ENCODE measurements at places on chromosomes 13 and 19.
A peak's percentile ranks its signal among the peaks of the same experiment; 100 is the strongest.

- DNase-seq = no peak
Measured at GRCh38 chr13:29453617-29454011, 141.9 kb downstream of the SLC7A1 start.

DNA sequence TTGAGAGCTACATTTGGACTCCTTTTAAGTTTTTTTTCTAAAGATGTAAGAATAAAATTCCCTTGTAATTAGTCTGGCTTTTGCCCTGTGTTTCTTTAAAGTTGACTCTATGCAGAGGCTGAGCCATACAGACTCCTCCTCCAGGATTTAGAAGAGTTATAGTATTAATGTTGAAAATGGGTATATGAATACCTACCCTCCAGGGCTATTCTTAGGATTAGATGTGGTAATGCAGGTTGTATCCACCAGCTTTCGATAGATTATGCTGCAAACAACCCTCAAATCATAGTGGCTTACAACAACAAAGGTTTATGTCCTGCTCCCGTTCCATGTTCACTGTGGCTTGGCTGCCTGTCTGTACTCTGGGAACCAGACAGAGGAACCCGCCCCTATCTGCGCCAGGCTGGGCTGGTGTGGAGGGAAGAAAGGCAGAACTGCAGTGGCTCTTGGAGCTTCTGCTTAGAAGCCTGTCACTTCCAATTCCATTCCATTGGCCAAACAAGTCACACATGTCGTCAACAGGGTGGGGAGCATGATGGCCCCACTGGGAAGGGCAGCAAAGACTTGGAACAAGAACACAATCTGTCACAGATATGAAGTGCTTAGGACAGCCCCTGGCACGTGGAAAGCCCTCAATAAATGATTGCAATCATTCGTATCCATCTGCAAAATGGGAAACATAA, 290.8 kb downstream of the FOXO1 start:
- DNase-seq = no peak

DNA sequence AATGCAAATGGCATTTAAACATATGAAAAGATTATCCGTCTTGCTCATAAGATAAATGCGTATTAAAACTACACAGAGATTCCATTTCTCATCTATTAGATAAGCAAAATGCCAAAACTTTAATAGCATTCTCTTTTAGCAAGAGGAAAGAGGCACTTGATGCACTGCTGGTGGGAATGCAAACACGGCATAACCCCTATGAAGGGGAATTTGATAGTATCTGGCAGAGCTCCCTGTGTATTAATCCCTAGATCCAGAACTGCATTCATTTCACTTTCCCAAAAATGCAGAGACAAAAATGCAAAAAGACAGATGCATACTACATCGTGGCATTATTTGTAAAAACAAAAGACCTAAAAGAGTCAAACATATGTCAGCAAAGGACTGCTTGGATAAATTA, 193.6 kb upstream of the STARD13 start:
- no peak for DNase-seq

- peak; percentile 60 for DNase-seq
Measured at GRCh38 chr19:34269968-34270621, 15.7 kb downstream of the GARRE1 start.

DNA sequence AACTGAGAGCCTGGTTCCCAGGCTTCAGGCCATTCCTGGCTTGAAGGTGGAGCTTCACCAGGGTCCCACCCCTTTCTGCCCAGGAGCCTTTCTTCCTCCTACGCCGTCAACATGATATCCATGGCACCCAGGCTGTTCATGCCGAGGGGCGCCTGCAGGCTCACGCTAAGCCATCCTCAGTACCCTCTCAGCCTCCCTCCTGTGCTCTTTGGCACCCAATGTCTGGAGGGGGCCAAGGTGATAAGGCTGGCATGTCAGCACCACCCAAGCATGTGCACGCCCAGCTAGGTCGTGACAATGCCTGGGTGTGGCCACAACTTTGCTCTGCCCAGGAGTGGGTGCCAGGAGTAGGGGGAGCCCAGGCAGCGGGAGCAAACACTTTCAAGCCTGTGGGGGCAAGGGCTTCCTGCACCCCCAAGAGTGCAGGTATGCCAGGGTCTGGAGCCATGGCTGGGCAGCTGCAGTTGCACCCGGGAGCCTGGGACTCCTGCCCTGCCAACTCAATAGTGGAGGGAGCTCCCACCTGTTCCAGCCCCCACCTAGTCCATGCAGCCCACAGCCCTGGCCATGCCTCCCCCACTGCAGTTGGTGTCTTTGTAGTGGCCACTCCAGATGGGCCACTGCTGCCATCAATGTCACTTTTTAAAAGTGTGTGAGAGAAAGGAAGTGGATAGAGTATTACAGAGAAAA, 219.9 kb downstream of the MAB21L1 start:
- DNase-seq = no peak

DNA sequence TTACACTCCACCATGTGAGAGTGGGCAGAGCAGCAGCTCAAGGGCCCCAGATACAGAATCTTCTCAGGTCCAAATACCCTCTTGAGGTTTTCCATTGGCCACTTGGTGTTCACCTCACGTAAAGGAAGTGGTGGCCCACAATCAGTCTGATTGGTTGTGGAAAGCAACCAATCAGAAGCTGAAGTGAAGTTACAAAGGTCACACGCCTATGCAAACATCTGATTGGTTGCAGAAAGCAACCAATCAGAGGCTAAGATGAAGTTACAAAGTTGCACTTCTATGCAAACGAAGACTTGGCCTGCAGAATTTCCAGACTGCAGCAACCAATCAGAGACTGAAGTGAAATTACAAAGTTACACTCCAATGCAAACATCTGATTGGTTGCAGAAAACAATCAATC, 14.3 kb upstream of the TM9SF2 start:
- DNase-seq = no peak

- no peak for DNase-seq
Measured at GRCh38 chr13:54975676-54976075, 1947.1 kb downstream of the OLFM4 start.

GRCh38 chr19:1828279-1829238, 16.5 kb upstream of the ATP8B3 start:
- no peak for DNase-seq

GRCh38 chr19:51157265-51157664, 15.2 kb downstream of the SIGLEC7 start:
- DNase-seq = no peak

- DNase-seq = no peak
Measured at GRCh38 chr13:113939129-113939943, 34.5 kb downstream of the C13orf46 start.

GRCh38 chr13:98784666-98785065, 32.2 kb upstream of the SLC15A1 start:
- no peak for DNase-seq

DNA sequence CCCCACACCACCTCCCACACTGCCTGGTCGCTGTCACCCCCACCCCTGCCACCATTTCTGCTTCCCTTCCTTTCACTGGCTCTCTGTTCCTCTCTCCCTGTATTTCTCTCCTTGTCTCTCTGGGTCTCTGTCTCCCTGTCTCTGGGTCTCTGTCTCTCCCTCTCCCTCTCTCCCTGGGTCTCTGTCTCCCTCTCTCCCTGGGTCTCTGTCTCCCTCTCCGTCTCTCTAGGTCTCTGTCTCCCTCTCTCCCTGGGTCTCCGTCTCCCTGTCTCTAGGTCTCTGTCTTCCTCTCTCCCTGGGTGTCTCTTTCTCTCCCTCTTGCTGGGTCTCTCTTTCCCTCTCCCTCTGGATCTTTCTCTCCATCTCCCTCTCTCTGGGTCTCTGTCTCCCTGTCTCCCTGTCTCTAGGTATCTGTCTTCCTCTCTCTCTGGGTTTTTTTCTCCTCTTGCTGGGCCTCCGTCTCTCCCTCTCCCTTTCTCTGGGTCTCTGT, 21.6 kb downstream of the KLHL26 start:
- DNase-seq = no peak

- no peak for DNase-seq
Measured at GRCh38 chr13:49810567-49811526, 18.4 kb upstream of the KPNA3 start.

GRCh38 chr13:34364633-34365032, 546.7 kb downstream of the RFC3 start:
- no peak for DNase-seq

GRCh38 chr19:13794757-13795589, at the start of gene ZSWIM4:
Gene ZSWIM4, plus strand, starts transcription at chr19:13795443. Its CDS starts 206 bp downstream, at chr19:13795649.
- DNase-seq = peak; percentile 98

DNA sequence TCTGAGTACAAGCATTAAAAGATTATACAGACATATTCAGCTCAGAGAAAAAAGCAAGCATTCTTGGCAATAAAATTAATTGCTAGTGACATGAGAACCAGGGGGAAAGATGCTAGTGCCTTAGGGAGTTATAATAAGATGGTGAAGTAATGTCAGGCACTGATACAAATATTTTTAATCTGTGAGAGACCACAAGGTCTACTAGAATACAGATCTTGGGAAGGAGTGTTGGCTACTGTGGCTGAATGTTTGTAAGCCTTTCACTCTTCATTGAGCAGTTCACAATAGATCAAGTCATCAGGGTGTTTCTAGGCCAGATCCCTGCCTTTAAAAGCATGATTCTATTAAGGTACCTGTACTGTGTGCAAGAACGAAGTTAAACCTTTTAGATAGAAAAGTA, 16.4 kb downstream of the FREM2 start:
- DNase-seq = no peak

DNA sequence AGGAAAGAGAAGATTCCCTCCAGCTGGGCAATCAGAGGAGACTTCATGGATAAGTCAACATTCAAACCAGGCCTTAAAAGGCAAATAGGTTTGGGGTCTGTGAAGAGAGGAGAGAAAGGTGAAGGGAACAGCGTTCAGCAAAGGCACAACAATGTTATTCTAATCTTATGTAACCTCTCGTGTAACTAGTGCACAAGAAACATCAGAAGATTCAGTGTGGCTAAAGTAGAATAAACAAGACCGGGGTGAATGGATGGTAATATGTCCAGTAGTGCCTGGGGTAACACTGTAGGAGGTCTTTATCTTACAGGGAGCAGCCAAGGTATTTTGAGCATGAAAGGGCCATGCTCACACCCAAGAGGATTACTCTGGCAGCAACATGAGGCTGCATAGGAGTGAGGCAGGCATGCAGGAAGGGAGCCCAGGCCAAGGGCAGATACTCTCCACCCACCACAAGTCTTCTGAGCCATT, 24.1 kb downstream of the LHFPL6 start:
- DNase-seq = no peak

DNA sequence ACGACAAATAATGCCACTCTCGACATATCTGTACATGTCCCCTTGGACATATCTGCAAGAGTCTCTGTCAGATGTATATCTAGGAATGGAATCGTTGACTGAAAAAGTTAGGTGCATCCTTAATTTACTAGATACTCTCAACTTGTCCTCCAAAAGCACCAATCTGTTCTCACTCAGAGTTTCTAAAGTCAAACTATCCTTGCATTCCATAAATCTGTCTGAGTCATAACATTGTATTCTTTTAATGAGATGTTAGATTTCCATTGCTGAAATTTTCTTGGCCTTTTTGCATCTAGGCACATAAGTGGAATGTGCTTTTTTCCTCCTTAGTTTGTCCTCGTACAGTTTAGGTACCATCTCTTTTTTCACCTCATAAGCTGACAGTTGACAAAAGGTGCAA, 139.8 kb downstream of the PTPRS start:
- DNase-seq = no peak

- peak; percentile 19 for DNase-seq
Measured at GRCh38 chr19:40466985-40467734, at the start of gene SPTBN4. Gene SPTBN4, plus strand, starts transcription at chr19:40467001. Its CDS starts 5,621 bp downstream, at chr19:40472622.

GRCh38 chr13:46665633-46666482, 112.9 kb downstream of the LRCH1 start:
- no peak for DNase-seq

DNA sequence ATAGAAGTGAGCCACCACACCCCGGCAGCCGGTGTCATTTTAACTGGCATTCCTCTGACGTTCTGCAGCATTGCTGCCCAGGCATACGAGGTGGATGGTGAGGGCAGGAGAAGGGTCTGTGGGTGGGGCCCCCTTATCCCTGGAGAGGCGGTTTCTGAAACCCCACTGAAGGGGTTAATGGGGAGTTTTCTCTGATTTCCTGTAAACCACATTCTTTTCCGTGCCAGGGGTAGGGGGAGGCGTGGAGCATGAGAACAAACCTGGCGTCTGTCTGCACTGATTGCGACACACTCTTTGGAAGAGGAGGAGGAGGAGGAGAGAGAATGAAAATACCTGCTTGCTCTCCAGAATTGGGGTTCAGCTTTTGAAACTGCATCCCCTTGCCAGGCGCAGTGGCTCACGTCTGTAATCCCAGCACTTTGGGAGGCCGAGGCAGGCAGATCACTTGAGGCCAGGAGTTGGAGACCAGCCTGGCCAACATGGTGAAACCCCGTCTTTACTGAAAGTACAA, 2.7 kb upstream of the C3 start:
- DNase-seq = no peak

GRCh38 chr19:57978586-57979289, 4.4 kb upstream of the C19orf18 start:
- DNase-seq = no peak

- peak; percentile 30 for DNase-seq
Measured at GRCh38 chr19:41225238-41226052, 6.4 kb downstream of the AXL start.

DNA sequence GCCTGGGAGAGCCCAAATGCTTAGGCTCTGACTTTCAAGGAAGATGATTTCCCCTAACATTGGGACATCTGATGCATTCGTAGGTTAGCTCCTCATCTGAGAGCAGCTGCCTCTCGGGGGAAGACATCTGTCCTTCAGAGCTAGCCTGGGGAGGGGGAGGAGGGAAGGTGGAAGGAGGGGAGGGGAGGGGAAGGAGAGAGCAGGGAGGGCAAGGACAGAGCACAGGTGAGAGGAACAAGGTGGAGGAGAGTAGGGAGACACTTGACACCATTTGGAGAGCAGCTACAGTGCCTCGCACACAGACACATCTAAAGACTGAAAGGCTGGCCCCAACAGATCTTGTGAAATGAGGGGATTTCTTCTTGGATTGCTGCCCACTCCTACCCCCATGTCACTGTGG, 103.8 kb downstream of the ZDHHC20 start:
- no peak for DNase-seq

DNA sequence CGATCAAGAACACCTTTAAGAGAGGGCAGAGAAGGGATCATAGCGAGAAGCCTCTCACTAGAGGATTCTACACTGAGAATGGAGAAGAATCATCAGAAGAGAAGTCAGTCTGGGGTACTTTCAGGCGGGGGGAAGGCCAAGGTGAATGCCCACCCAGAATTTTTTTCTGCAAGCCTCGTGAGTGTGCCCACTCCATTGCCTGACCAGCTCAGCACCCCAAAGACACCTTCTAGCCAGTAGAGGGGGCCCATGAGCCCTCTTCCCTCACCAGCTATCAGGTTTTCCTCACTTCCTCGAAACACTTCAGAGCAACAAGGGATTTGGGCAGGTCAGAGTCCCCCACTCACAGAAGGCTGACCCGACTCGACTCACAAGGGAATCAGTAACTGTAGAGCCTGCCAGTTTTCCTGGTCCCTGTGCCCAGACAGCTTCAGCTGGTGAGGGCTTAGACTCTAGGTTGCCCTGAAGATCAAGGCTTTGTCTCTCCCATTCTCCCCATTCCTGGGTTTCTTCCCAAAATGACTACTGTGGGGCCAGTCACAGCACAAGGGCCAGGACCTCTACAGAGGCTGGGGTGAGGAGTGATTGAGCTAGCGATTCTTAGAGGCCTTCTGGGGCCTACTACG, 18.4 kb downstream of the NLRP13 start:
- no peak for DNase-seq

GRCh38 chr19:3547301-3547731, 8.3 kb downstream of the TEKTIP1 start:
- peak; percentile 44 for DNase-seq

- no peak for DNase-seq
Measured at GRCh38 chr19:49396738-49397505, 8.9 kb downstream of the KASH5 start.

GRCh38 chr19:5914946-5915781, 1.1 kb downstream of the CAPS start:
- no peak for DNase-seq
